Calu3 (cell line): ENCODE measurements at places on chromosomes 6 and 20. TPM values are rescaled to one million over a fixed set of nuclear protein-coding genes. Genes with fewer than 3 reads are reported as not detected.

The FAM209A gene
- 0.40 and 0.95 TPM in 2 replicates for total RNA-seq

DNA sequence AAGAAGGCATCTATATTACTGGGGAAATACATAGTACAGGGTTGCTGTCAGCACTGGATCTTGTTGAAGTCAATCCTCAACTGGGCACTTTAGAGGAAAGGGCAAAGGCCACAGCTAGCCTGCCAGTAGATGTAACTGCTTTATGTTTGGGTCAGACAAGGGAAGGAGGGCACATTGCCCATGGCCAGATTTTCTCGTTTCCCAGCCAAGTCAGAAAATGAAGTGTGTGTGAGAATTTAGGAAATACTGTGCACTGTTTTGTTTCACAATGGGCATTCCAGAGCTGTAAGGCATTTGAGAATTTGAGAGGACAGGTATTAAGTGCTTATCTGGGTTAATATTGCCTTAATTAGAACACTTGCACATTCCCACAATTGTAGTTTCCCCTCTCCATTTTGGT is 183.9 kb upstream of the MCHR2 start:
- H3K36me3 ChIP-seq = no peaks in the 10 kb centered on the region
- H3K27ac ChIP-seq = no peak overlapping the region
- H3K27me3 ChIP-seq = no peaks in the 10 kb centered on the region

- no peak for DNase-seq
- no peak overlapping the region for H3K4me3 ChIP-seq
- peaks cover 46% of the 10 kb centered on the region for H3K27me3 ChIP-seq
- no peak overlapping the region for H3K27ac ChIP-seq
- no peaks in the 10 kb centered on the region for H3K36me3 ChIP-seq
Observed at GRCh38 chr20:910132-910869, 5.8 kb downstream of the ANGPT4 start.

The CAPN11 gene
- not detected in 2 replicates for total RNA-seq

The DNAH8 gene
- 0.05 TPM in 1 of 2 replicates, not detected in the other for total RNA-seq

DNA sequence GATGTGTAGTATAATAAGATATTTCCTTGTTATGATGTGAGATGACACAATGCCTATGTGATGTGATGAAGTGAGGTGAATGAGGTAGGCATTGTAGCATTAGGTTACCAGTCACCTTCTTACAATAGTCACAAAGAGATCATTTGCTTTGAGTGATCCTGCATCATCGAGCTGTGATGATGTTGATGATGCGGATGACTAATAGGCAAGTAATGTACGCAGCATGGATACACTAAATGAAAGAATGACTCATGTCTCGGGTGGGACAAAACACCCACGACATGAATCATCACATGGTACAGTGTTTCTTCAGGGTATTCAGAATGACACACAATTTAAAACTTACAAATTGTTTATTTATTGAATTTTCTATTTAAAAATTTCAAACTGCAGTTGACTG is 806.3 kb upstream of the GJE1 start:
- peaks cover 4% of the 10 kb centered on the region for H3K36me3 ChIP-seq
- H3K27me3 ChIP-seq = no peaks in the 10 kb centered on the region
- H3K4me3 ChIP-seq = peak overlapping the region; percentile 32
- no peaks in the 10 kb centered on the region for H3K4me1 ChIP-seq
- H3K27ac ChIP-seq = peak overlapping the region; percentile 63

The KCNK16 gene
- not detected in 2 replicates for total RNA-seq

- H3K4me3 ChIP-seq = no peak overlapping the region
- H3K27me3 ChIP-seq = no peaks in the 10 kb centered on the region
- H3K36me3 ChIP-seq = peaks cover 57% of the 10 kb centered on the region
- H3K4me1 ChIP-seq = peaks cover 49% of the 10 kb centered on the region
- peak overlapping the region; percentile 75 for H3K27ac ChIP-seq
- DNase-seq = peak; percentile 56
Observed at GRCh38 chr6:71383901-71384489, 95.4 kb downstream of the OGFRL1 start.

The BCAS1 gene
- total RNA-seq = 11.1 and 16.9 TPM in 2 replicates

The SLC52A3 gene
- total RNA-seq = 11.1 TPM in 2 replicates

- peak overlapping the region; percentile 15 for H3K27ac ChIP-seq
- peaks cover 28% of the 10 kb centered on the region for H3K4me1 ChIP-seq
- no peak overlapping the region for H3K4me3 ChIP-seq
- no peaks in the 10 kb centered on the region for H3K27me3 ChIP-seq
Observed at GRCh38 chr6:110629153-110629552, 152.7 kb upstream of the SLC22A16 start.

DNA sequence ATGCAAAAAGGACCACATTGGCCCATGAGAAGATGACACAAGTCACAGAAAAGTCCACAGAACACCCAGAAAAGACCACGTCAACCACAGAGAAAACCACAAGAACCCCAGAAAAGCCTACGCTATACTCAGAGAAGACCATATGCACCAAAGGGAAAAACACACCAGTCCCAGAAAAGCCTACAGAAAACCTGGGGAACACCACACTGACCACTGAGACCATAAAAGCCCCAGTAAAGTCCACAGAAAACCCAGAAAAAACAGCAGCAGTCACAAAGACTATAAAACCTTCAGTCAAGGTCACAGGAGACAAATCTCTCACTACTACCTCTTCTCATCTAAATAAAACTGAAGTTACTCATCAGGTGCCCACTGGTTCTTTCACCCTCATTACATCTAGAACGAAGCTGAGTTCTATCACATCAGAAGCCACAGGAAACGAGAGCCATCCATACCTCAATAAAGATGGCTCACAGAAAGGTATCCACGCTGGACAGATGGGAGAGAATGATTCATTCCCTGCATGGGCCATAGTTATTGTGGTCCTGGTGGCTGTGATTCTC is 11.2 kb downstream of the MUCL3 start:
- no peak for DNase-seq
- no peaks in the 10 kb centered on the region for H3K4me1 ChIP-seq
- peaks cover 90% of the 10 kb centered on the region for H3K27me3 ChIP-seq
- no peaks in the 10 kb centered on the region for H3K36me3 ChIP-seq
- no peak overlapping the region for H3K27ac ChIP-seq

- DNase-seq = no peak
- no peaks in the 10 kb centered on the region for H3K36me3 ChIP-seq
- H3K4me1 ChIP-seq = no peaks in the 10 kb centered on the region
- H3K4me3 ChIP-seq = no peak overlapping the region
Observed at GRCh38 chr20:41290804-41291389, 26.6 kb downstream of the ZHX3 start.

DNA sequence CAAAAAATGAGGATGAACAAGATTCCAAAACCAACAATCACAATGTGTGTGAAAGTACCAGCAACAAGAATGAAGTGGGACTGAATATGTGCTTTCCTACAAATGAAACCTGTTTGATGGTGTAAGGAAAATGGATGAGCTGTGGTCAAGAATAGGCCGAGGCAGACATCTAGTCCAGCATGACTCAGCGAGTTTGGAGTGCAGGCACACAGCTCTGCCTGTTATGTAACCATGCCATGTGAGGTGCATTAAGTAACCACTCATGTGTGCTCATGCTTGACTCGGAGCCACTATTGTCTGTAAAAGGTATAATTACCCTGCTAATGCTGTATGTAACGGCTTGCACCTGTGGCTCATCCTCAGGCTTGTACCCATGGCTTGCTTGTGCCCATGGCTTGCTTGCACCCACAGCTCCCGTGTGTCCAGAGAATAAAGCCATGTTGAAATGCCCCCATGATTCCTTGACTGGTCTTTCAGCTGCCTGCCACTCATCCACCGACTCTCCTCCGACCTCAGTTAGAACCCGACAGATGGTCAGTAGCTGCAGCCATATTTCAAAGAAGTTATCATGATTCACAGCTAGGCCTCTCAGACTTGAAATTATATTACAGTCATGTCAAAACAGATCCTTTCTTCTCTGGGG is 98.7 kb downstream of the BACH2 start:
- no peaks in the 10 kb centered on the region for H3K27me3 ChIP-seq
- no peak overlapping the region for H3K4me3 ChIP-seq
- H3K27ac ChIP-seq = no peak overlapping the region

The SERINC3 gene
- total RNA-seq = 159 and 173 TPM in 2 replicates

- no peak for DNase-seq
- no peaks in the 10 kb centered on the region for H3K27me3 ChIP-seq
- H3K4me1 ChIP-seq = no peaks in the 10 kb centered on the region
- H3K4me3 ChIP-seq = no peak overlapping the region
- H3K27ac ChIP-seq = no peak overlapping the region
Observed at GRCh38 chr6:143734641-143735063, 56.9 kb downstream of the PHACTR2 start.

GRCh38 chr6:27209196-27209595 is 38.3 kb upstream of the PRSS16 start:
- no peaks in the 10 kb centered on the region for H3K27me3 ChIP-seq
- H3K4me3 ChIP-seq = no peak overlapping the region
- no peak overlapping the region for H3K27ac ChIP-seq
- H3K36me3 ChIP-seq = no peaks in the 10 kb centered on the region
- no peak for DNase-seq
